Urinary bladder (tissue), 4 donors: ENCODE measurements at places on chromosomes 16 and 17. TPM values are rescaled to one million over a fixed set of nuclear protein-coding genes. Genes with fewer than 3 reads are reported as not detected.

Gene VTN
- polyA plus RNA-seq = 7.4 TPM

- DNase-seq = no peak
Observed at GRCh38 chr17:61660746-61661485, 69.9 kb upstream of the NACA2 start.

GRCh38 chr17:80860703-80861417, 130.8 kb upstream of the CHMP6 start:
- no peak for DNase-seq

GRCh38 chr16:87391324-87391949, 699 bp upstream of the MAP1LC3B start:
- DNase-seq = no peak

- DNase-seq = no peak
Observed at GRCh38 chr17:15346066-15346595, 4.7 kb upstream of the TEKT3 start.

Gene CDRT15
- not detected for polyA plus RNA-seq

Gene FBXO39
- polyA plus RNA-seq = 0.56 TPM

DNA sequence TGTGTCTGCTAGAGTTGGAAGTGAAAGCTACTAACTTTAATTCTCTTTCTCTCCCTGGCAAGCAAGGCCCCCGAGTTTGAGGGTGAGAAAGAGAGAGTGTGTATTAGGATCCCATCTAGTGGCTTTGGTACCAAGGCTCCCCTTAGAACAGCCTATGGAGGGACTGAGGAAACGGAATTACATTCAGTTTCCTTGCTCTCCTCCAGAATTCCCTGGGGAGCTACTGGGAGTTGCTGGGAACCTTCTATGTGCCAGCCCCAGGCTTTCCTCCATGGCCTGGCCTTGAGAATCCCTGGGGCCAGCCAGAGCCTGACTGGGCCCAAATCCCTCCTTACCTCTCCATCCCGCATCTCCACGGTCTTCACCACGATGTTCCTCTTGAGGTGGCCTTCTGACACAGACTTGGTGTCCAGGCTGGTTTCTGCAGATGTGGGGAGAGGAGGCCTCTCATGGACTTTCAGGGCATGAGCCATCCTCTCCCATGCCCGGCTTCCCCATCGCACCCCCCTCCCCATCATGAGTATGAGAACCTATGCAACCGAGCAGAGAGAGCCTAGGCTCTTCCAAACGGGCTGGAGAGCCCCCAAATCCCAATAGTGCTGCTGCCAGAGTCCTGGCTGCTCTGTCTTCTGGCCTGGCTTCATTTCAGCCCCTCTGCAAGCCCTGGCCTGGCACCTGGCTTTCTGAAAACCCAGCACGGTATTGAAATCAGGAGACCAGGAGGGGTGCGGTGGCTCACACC, 7.4 kb downstream of the GFAP start:
- no peak for DNase-seq

Gene SUZ12
- 15.3 TPM for polyA plus RNA-seq

GRCh38 chr17:33751702-33752065, 458.6 kb upstream of the ASIC2 start:
- DNase-seq = no peak

- DNase-seq = no peak
Observed at GRCh38 chr17:36609498-36609862, 8.1 kb downstream of the MRM1 start.

Gene CARD14
- polyA plus RNA-seq = 1.2 TPM

DNA sequence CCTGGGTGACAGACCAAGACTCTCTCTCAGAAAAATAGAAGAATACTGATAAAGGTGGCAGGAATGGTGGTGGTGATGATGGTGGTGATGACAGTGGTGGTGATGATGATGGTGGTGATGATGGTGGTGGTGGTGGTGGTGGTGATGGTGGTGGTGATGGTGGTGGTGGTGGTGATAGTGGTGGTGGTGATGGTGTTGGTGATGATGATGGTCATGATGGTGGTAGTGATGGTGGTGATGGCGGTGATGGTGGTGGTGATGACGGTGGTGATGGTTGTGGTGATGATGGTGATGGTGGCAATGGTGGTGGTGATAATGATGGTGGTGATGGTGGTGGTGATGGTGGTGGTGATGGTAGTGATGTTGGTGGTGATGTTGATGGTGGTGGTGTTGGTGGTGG, 18.0 kb upstream of the CIITA start:
- DNase-seq = no peak

GRCh38 chr17:4163951-4164350, 21.0 kb downstream of the CYB5D2 start:
- DNase-seq = no peak

- no peak for DNase-seq
Observed at GRCh38 chr16:12120217-12120981, 143.9 kb downstream of the SNX29 start.

- DNase-seq = no peak
Observed at GRCh38 chr17:208429-208828, 27.0 kb upstream of the DOC2B start.

DNA sequence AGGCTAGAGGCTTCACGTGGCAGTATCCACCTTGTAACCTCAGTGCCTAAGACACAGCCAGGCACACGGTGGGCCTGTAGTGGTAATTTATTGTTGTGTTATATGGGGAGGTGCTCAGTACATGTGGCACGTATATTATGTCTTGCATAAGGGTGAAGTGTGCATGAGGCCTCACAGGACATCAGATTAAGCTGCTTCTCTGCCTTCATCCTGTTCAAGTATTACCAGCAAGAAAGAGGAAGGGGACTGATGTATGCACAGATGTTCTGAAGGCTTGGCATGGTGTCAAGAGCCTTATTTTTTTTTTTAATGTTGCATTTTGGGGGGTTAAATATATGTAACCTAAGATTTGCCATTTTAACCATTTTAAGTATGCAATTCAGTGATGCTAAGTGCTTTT, 71.6 kb downstream of the ABCC1 start:
- DNase-seq = no peak

- no peak for DNase-seq
Observed at GRCh38 chr17:82911822-82912221, 72.0 kb upstream of the ZNF750 start.

Gene CCL18
- 1.5 TPM for polyA plus RNA-seq

- no peak for DNase-seq
Observed at GRCh38 chr17:4519361-4519788, 20.7 kb downstream of the SPNS2 start.

GRCh38 chr17:32757963-32758362, 119.0 kb downstream of the MYO1D start:
- DNase-seq = no peak

GRCh38 chr16:54356391-54356790, 69.8 kb upstream of the IRX3 start:
- DNase-seq = no peak

DNA sequence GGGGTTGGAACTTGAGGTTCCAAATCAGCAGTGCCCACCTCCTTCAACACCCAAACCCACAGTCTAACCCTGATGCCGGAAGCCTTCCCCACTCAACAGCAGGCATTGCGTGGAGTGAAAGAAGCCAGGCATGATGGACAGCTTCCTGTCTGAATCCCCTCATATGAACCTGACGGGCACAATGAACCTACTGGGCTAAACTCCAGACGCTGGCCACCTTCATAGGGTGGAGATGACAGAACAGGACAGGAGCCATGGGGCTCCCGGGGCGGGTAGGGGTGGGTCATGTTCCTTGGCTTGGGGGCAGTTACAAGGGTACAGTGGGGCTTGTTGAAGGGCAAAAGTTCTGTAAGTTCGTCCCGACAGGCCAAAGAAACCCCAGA, 460 bp upstream of the HSBP1 start:
- no peak for DNase-seq

Gene WNT3
- polyA plus RNA-seq = 0.54 TPM

Gene SMIM36
- not detected for polyA plus RNA-seq

Gene FOXK2
- polyA plus RNA-seq = 24.0 TPM

GRCh38 chr17:46738544-46738943, 79.9 kb downstream of the WNT3 start:
- no peak for DNase-seq

Gene PLA2G10
- 1.4 TPM for polyA plus RNA-seq

DNA sequence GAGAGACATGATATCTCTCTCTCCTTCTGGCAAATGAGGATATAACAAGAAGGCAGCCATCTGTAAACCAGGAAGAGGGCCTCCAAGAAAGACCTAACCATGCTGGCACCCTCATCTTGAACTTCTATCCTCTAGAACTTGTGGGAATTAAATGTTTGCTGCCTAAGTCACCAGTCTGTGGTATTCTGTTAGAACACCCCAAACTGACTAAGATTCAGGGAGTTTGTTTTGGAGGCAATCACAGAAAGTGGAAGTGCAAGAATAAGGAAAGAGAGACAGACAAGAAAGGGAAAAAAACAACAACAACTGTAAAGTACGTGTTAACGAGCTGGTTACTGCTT, 114.5 kb upstream of the GOT2 start:
- no peak for DNase-seq

Gene APOBR
- polyA plus RNA-seq = 4.2 TPM

GRCh38 chr17:82351713-82352488, 7.1 kb upstream of the TEX19 start:
- no peak for DNase-seq

DNA sequence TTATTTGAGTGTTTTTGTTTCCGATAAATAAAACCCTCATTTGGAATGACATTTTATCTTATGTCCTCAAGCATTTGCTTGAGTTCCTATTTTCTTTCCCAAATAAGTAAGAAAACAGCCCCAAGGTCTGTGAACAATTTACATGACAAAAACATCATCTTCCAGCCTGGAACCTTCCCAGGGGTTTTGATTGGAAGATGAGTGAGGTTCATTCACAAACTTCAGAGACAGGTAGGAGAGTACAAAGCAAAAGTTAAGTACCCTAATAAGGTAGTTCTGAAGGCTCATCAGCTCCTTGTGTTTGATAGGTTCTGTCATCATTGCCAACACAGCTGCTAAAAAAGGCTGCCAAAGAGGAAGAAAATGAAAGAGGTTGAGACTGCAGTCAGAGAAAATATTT, 772.8 kb downstream of the CDH8 start:
- no peak for DNase-seq

- no peak for DNase-seq
Observed at GRCh38 chr17:47844814-47845715, 4.0 kb upstream of the SCRN2 start.

GRCh38 chr16:58832386-58832895, 98.3 kb upstream of the GOT2 start:
- no peak for DNase-seq

- DNase-seq = no peak
Observed at GRCh38 chr17:68381076-68381900, 76.0 kb downstream of the WIPI1 start.

DNA sequence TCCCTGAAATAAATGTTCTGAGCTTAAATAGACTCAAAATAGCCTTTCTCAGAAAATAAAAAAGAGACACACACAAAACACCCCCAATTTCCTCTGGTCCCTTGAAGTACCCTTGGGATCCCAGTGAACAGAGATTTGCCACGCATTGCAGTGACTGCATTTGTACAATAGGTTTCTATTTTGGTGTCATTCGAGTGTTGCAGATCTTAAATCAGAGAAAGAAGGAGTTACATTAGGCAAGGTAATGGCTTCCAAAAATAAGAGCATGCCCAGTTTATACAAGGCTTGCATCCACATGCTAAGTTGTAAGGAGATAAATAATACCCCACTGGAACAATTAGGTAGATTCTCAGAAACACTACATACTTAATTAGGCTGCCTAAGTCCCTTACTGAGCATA, 2.2 kb downstream of the TOX3 start:
- no peak for DNase-seq

Gene CYGB
- 68.7 TPM for polyA plus RNA-seq
